ENCODE measurements at places on chromosomes 7 and 10.

DNA sequence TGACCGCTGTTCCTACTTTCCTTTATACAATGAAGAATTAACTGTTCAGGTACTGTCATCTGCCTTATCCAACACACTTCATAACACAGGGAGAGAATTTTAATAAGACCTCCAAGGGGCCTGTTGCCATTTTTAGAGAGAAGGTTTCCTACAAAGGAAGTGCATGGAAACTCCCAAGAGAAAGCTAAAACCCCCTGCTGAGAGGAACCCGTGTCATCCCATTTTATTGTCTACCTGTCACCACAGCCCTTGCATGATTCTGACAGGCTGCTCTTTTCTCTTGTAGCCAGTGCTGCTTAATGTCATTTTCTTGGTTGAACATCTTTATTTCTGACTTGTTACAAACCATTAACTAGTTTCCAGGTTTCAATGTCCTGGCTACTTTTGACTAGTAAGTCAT lies 98.4 kb downstream of the SNX10 start:
- no peaks in the 10 kb centered on the region for H3K36me3 ChIP-seq
- H3K27me3 ChIP-seq = no peaks in the 10 kb centered on the region
- H3K27ac ChIP-seq = no peak overlapping the region
- DNase-seq = no peak
- H3K4me3 ChIP-seq = no peak overlapping the region

- no peaks in the 10 kb centered on the region for H3K27me3 ChIP-seq
- H3K27ac ChIP-seq = no peak overlapping the region
- H3K4me3 ChIP-seq = no peak overlapping the region
- no peaks in the 10 kb centered on the region for H3K36me3 ChIP-seq
- H3K4me1 ChIP-seq = no peaks in the 10 kb centered on the region
- DNase-seq = no peak
These were observed 112.6 kb downstream of the AUTS2 start for GRCh38 chr7:69710768-69711438.

DNA sequence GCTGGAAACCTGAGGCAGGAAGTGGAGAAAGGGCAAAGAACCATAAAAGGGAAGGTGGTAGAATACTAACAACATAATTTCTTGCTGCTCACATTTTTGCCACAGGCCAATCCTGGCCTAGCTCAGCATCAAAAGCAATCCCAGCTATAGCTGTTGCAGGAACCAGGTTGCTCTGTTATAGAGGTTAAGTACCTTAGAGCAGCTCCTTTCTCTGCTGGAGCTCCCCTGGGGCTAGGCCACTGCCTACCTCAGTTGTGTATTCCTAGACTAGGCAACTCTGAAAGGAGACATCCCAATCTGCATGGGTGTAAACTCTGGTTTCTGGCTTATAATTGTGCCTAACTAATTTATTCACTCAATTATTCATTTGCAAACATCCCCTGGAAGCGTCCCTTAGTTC lies 108.4 kb downstream of the ZNF365 start:
- H3K4me1 ChIP-seq = no peaks in the 10 kb centered on the region
- no peak for DNase-seq
- H3K36me3 ChIP-seq = no peaks in the 10 kb centered on the region

GRCh38 chr10:6576326-6576725 lies 3.8 kb downstream of the PRKCQ start:
- peaks cover 70% of the 10 kb centered on the region for H3K27me3 ChIP-seq
- no peak for DNase-seq
- H3K4me1 ChIP-seq = peaks cover 15% of the 10 kb centered on the region
- H3K27ac ChIP-seq = no peak overlapping the region
- no peaks in the 10 kb centered on the region for H3K36me3 ChIP-seq
- H3K4me3 ChIP-seq = no peak overlapping the region

GRCh38 chr10:13795653-13796555 lies 209.1 kb downstream of the PRPF18 start:
- H3K27ac ChIP-seq = no peak overlapping the region
- no peaks in the 10 kb centered on the region for H3K36me3 ChIP-seq
- peaks cover 6% of the 10 kb centered on the region for H3K27me3 ChIP-seq

DNA sequence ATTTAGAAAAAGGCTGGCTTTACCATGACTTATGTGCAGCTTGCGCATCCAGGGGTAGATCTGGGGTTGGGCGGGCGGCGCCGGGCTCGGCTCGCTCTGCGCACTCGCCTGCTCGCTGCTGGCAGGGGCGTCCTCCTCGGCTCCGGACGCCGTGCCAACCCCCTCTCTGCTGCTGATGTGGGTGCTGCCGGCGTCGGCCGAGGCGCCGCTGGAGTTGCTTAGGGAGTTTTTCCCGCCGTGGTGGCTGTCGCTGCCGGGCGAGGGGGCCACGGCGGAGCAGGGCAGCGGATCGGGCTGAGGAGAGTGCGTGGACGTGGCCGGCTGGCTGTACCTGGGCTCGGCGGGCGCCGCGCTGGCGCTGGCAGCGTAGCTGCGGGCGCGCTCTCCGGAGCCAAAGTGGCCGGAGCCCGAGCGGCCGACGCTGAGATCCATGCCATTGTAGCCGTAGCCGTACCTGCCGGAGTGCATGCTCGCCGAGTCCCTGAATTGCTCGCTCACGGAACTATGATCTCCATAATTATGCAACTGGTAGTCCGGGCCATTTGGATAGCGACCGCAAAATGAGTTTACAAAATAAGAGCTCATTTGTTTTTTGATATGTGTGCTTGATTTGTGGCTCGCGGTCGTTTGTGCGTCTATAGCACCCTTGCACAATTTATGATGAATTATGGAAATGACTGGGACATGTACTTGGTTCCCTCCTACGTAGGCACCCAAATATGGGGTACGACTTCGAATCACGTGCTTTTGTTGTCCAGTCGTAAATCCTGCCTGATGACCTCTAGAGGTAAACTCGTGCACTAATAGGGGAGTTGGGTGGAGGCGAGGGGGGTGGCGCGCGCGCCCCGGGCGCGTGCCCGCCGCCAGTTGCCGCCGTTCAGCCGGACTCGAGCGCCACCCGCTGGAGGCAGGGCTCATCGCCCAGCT lies at the start of gene HOXA5:
HOXA5 (minus strand) TSS at position 659 of the 927 bp plus-strand sequence; CDS start at position 585, 74 bp downstream.
- no peak for DNase-seq
- no peak within 1 kb of the TSS for H3K27ac ChIP-seq
- H3K4me3 ChIP-seq = no peak within 1 kb of the TSS
- H3K36me3 ChIP-seq = peaks cover 8% of the 10 kb centered on the region

GRCh38 chr10:87546210-87546609 lies 41.5 kb downstream of the MINPP1 start:
- no peak for DNase-seq

GRCh38 chr10:42981358-42982236 lies 95.3 kb upstream of the RET start:
- no peaks in the 10 kb centered on the region for H3K36me3 ChIP-seq
- no peak overlapping the region for H3K4me3 ChIP-seq
- no peaks in the 10 kb centered on the region for H3K27me3 ChIP-seq
- DNase-seq = no peak
- no peaks in the 10 kb centered on the region for H3K4me1 ChIP-seq

DNA sequence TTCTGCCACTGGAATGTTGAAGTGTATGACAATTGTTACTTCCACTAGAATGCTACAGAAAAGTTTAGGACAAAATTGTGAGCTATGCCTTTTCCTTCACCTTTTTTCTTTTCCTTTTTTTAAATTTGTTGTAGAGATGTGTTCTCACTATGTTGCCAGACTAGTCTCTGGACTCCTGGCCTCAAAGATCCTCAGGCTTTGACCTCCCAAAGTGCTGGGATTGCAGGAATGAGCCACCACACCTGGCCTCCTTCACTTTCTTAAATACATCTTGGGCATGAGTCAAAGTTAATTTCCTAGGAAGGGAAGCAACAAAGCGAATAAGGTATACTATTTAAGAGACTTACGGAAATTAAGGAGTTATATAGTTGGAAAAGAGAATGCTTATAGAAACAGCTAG lies 2.7 kb upstream of the SNX13 start:
- H3K36me3 ChIP-seq = no peaks in the 10 kb centered on the region
- H3K4me1 ChIP-seq = peaks cover 21% of the 10 kb centered on the region
- DNase-seq = no peak
- H3K27ac ChIP-seq = no peak overlapping the region
- H3K4me3 ChIP-seq = no peak overlapping the region

- H3K27me3 ChIP-seq = no peaks in the 10 kb centered on the region
- H3K36me3 ChIP-seq = no peaks in the 10 kb centered on the region
- no peak for DNase-seq
These were observed 1.6 kb upstream of the PILRA start for GRCh38 chr7:100371561-100372171.

GRCh38 chr7:77771901-77772300 lies 26.3 kb downstream of the TMEM60 start:
- H3K27ac ChIP-seq = no peak overlapping the region
- no peak for DNase-seq
- H3K4me1 ChIP-seq = no peaks in the 10 kb centered on the region
- peaks cover 2% of the 10 kb centered on the region for H3K36me3 ChIP-seq

DNA sequence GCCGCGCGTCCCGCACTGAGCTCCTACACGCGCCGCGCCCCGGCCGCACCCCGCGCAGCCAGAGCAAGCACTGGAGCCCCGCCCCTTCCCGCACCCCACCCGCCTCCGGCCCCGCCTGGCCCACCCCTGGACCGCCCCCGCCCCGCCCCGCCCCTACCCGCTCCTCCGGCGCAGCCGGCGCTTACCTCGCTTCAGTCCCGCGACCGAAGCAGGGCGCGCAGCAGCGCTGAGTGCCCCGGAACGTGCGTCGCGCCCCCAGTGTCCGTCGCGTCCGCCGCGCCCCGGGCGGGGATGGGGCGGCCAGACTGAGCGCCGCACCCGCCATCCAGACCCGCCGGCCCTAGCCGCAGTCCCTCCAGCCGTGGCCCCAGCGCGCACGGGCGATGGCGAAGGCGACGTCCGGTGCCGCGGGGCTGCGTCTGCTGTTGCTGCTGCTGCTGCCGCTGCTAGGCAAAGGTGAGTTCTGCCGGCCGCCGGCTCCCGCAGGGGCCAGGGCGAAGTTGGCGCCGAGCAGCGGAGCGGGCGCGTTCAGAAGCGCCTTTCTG lies at the start of gene RET:
RET (plus strand) TSS at position 194 of the 545 bp plus-strand sequence; CDS start at position 384, 190 bp downstream.
- H3K36me3 ChIP-seq = no peaks in the 10 kb centered on the region
- no peak within 1 kb of the TSS for H3K27ac ChIP-seq
- H3K4me1 ChIP-seq = peaks cover 19% of the 10 kb centered on the region
- H3K27me3 ChIP-seq = no peaks in the 10 kb centered on the region

DNA sequence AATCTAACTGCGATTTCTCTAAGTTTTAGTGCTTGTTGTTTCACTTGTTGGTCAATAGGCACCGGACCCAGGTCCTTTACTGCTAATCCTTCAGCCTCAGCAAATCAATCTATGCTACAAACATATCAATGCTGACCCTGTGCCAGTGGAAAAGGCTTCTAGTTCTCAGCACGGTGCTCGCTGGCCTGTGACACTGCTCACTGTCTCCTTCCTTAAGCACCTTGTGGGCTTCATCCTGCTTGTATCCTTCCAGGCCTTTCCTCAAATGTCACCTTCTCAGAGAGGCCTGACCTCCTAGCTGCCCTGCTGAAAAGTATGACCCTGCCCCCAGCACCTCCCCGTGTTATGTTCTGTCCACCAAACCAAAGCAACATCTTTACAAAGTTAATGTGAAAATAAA lies 201.2 kb upstream of the FRMD4A start:
- H3K4me3 ChIP-seq = no peak overlapping the region
- no peaks in the 10 kb centered on the region for H3K36me3 ChIP-seq
- no peaks in the 10 kb centered on the region for H3K27me3 ChIP-seq
- no peak for DNase-seq
- H3K27ac ChIP-seq = no peak overlapping the region

DNA sequence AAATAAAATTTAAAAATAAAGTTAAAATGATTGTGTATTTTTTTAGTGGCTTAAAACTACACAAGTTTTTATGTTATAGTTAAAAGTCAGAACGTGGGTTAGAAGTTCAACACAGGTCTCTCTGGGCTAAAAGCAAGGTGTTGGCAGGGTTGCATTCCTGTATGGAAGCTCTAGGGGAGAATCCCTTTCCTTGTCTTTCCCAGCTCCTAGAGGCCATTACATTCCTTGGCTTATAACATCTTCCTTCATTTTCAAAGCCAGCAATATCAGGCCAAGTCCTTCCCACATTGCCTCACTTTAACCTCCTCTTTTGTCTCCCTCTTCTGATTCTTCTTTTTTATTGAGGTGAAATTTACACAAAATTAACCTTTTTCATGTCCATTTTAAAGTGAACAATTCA lies 52.4 kb upstream of the EEPD1 start:
- no peak for DNase-seq
- H3K36me3 ChIP-seq = no peaks in the 10 kb centered on the region
- no peaks in the 10 kb centered on the region for H3K27me3 ChIP-seq
- peaks cover 5% of the 10 kb centered on the region for H3K4me1 ChIP-seq
- H3K4me3 ChIP-seq = no peak overlapping the region

DNA sequence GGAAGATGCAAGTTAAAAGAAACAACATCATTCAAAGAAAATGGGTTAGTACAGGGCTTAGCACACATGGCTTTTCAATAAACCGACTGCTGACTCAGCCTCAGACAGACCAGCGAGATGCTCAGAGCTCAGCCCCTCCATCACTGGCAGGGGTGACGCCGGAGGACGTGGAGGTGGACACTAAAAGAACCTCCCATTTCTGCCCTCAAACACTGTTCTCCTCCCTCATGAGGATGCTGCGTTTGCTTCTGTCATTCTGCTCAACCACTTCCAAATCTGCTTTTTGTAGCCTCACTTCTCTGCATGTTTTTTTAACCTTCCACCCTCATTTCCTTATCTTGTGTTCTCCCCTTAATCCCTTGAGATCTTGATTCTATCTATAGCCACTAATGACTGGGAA lies 15.3 kb downstream of the DENND11 start:
- H3K4me1 ChIP-seq = no peaks in the 10 kb centered on the region
- no peak overlapping the region for H3K27ac ChIP-seq
- no peak overlapping the region for H3K4me3 ChIP-seq
- H3K36me3 ChIP-seq = peaks cover 15% of the 10 kb centered on the region
- no peaks in the 10 kb centered on the region for H3K27me3 ChIP-seq

GRCh38 chr7:21077602-21078001 lies 290.9 kb upstream of the SP8 start:
- H3K27ac ChIP-seq = no peak overlapping the region
- H3K36me3 ChIP-seq = no peaks in the 10 kb centered on the region
- no peak for DNase-seq
- H3K4me1 ChIP-seq = no peaks in the 10 kb centered on the region
- no peaks in the 10 kb centered on the region for H3K27me3 ChIP-seq
- no peak overlapping the region for H3K4me3 ChIP-seq

- H3K27me3 ChIP-seq = no peaks in the 10 kb centered on the region
- no peaks in the 10 kb centered on the region for H3K4me1 ChIP-seq
- peak; percentile 61 for DNase-seq
- no peak overlapping the region for H3K27ac ChIP-seq
- no peaks in the 10 kb centered on the region for H3K36me3 ChIP-seq
- no peak overlapping the region for H3K4me3 ChIP-seq
These were observed 101.6 kb downstream of the CCSER2 start for GRCh38 chr10:84429926-84430520.

- H3K27me3 ChIP-seq = no peaks in the 10 kb centered on the region
- no peaks in the 10 kb centered on the region for H3K4me1 ChIP-seq
- no peak for DNase-seq
- H3K36me3 ChIP-seq = no peaks in the 10 kb centered on the region
- no peak overlapping the region for H3K4me3 ChIP-seq
These were observed 14.8 kb downstream of the CYP3A7 start for GRCh38 chr7:99719996-99720769.

GRCh38 chr7:34991938-34992840 lies 45.1 kb downstream of the DPY19L1 start:
- H3K4me1 ChIP-seq = peaks cover 32% of the 10 kb centered on the region
- peak; percentile 39 for DNase-seq
- H3K27ac ChIP-seq = peak overlapping the region; percentile 15
- no peak overlapping the region for H3K4me3 ChIP-seq
- no peaks in the 10 kb centered on the region for H3K27me3 ChIP-seq

- H3K36me3 ChIP-seq = no peaks in the 10 kb centered on the region
- DNase-seq = no peak
These were observed 6.4 kb upstream of the PRKCQ start for GRCh38 chr10:6586501-6586900.
